ENCODE measurements at places on chromosomes 3 and 15.

GRCh38 chr3:165505657-165506056 is 309.5 kb upstream of the SLITRK3 start:
- DNase-seq: no peak

- no peak for DNase-seq
Observed at GRCh38 chr3:155991847-155992246, 121.4 kb downstream of the GMPS start.

DNA sequence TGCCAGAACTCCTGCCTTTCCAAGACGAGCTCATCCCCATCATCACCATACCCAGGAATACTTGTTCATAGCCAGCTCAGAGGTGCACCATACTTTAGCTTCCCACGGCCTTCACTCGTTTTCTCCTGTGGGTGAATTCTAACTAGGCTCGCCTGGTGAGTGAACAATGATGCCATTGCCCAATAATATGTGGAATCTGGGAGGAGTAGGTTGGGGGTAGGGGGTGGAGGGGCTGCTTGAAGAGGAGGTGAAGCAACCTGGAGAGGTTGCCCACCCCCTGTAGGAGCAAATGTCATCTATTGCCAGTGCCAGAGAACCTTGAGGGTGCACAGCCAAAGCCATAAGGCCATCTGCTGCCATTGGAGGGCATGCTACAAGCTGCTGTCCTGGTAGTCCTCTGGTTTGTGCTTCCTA is 592 bp upstream of the ZNF445 start:
- peak; percentile 8 for DNase-seq

- DNase-seq: no peak
Observed at GRCh38 chr15:59516655-59517461, 78.9 kb downstream of the FAM81A start.

DNA sequence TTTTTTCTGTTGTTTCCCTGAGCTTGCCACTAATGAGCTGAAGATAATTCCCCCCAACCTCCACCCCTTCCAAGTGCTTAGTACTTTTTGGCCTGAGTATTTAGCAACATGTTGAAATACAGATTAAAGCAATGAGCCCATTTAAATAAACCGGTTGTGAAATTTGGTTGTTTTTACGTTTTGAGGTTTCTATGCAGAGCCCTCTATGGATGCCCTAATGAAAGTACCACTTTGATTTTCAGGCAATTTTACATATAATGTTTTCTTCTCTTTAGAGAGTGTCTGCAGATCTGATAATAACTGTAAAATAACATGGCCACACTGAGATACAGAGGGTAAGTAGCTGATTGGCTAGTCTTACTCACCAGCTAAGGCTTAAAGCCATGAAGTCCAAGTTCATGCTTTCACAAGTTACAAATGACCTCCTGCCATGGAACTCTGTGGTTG is 139.4 kb upstream of the SLC7A14 start:
- no peak for DNase-seq

DNA sequence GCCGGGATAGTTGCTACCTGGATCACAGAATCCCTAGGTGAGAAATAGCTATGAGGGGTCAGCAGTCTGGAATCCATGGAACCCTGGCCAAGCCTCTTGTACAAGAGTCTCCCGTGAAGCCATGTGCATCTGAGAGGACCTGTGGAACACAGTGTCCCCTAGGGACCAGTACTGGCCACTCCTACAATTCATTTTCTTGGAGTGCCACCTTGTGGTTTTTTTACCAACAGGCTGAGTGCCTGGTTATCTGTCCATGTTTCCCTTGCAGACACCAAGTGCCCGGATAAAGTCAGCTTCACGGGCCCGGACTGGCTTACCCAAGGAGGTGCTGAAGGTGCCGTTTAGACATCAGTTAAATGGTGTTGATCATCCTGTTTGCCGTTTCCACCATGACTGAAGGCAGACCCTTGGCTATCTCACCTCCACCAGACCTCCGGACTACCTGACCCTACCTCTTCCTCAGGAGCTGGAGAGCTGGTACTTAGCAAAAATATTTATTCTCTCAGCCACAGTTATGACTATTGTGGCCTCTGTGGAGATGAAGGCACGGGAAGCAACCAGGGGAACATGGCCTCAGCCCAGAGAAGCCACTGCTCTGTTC is 93.9 kb downstream of the RBPMS2 start:
- peak; percentile 16 for DNase-seq

- no peak for DNase-seq
Observed at GRCh38 chr3:40470701-40471100, 6.2 kb upstream of the ZNF619 start.

GRCh38 chr15:46956456-46956855 is 760.8 kb upstream of the SEMA6D start:
- no peak for DNase-seq

DNA sequence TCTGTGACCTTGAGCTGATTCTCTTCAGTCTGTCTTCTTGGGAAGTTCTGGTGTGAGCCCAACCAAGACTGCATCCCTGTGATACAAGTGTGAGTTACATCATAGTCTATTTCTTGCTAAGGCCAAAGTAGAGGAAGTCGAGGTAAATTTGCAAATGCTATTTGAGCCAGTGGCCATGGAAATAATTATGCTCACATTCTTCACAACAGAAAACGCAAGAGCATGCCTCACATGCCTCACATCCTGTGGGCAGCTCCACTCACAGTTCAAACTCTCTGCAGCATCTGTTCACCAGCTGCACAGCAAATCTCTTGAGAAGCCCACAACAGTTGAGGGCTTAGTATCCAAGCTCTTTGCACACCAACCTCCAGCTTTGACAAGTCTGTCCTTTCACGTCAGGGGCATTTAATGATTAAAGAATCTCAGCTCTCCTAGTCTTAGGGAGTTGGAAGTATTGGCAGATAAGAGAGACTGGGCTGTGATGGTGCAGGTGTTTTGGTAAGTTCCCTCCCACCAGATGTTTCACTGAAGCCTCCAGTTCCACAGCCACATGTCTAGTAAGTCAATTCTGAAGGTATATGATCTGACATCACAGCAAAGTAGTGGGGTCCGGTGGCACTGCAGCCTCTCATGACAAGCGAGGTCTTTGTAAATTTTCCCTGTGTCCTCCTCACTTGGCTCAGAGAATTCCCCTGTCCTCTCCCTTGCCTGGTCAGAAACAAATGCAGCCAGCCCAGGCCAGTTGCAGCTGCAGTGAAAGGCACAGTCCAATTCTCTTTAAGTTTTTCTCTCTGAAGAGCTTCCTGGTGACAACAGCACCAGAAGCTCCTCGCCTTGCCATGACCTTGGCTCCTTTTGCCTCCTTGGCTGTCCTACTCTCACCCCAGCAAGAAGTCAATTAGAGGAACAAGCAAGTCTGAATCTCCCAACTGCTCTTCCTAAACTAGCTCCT is 166.1 kb downstream of the SSR3 start:
- DNase-seq: peak; percentile 6

Measured in activated CD4-positive, alpha-beta T cell treated with anti-CD3 and anti-CD28 coated beads for 36 hours (primary cell).